ENCODE measurements at places on chromosomes 5 and 9.

- peak; percentile 33 for ATAC-seq
Measured at GRCh38 chr5:172439785-172440477, 14.4 kb downstream of the SH3PXD2B start.

DNA sequence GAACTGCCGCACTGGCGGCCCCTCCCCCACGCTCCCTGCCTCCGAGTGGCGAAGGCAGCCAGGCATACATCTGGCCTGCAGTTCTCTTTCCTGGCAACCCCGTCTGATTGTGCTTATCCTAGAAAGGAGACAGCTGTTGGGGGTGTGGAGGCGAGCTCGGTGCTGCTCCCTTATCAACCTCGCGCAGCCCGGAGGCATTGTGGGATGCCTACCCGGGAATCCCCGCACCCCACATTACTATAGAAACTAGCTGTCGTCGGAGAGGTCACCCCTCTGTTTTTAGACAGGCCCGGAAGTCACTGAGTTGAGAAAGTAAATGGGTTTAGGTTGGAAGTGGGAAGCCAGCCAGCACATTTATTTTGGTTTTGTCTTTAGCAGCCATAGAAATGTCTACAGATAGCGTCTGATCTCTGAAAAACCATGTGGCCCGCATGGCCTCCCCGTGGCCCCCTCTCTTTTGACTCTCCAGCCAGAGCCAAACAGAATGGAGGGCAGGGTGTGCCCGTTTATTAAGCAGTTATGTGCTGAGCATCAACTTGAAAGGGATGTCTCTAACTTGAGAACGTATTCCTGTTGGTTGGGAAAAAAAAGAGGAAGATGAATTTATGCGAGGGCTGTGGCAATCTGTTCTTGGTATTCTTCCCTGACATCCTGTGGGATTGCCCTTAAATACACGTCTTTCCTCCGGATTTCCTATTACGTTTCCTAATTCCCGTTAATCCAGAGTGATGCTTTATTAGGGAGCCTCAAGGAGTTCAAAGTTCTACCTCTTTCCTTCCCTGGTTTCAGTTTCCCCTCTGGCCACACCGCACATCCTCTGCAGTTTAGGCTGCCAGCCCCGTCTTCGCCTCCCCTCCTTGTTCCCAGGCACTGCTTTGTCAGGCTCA is 3.9 kb downstream of the STC2 start:
- no peak for ATAC-seq

- ATAC-seq = no peak
Measured at GRCh38 chr9:100690438-100690837, 112.6 kb downstream of the CAVIN4 start.

DNA sequence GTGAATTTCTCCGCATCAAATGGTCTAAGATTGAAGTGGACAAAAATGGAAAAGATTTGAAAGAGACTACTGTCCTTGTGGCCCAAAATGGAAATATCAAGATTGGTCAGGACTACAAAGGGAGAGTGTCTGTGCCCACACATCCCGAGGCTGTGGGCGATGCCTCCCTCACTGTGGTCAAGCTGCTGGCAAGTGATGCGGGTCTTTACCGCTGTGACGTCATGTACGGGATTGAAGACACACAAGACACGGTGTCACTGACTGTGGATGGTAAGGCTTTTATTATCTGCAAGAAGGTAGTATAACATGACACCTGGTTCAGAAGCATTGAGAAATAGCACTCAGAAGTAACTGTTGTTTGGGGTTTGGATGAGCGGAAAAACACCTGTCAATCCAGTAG is 18.7 kb downstream of the VCAN start:
- no peak for ATAC-seq

GRCh38 chr9:84894859-84895258 is 225.3 kb downstream of the NTRK2 start:
- ATAC-seq = no peak

GRCh38 chr5:140145818-140146522 is 20.2 kb downstream of the IGIP start:
- ATAC-seq = peak; percentile 80

DNA sequence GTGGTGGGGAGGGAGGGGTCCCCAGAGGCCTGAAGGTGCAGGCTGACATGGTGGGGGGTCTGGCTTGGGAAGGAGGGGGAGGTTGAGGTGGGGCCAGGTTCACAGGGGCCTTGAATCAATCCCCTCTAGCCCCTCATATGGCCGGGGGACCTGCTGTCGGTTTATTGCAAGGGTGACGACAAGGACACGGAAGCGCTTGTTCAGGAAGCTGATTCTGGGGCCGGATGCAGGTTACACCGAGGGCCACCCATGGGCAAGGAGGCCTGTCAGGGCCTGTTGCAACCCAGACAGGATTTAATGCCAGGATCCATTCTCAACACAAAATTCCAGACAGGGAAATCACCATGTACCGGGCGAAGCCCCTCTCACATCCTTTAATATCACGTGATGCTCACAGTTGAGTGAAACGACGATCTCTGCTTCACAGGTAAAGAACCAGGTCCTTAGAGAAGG is 41.6 kb upstream of the SYNPO start:
- peak; percentile 69 for ATAC-seq

- ATAC-seq = no peak
Measured at GRCh38 chr9:18980189-18980588, 52.8 kb downstream of the SAXO1 start.

DNA sequence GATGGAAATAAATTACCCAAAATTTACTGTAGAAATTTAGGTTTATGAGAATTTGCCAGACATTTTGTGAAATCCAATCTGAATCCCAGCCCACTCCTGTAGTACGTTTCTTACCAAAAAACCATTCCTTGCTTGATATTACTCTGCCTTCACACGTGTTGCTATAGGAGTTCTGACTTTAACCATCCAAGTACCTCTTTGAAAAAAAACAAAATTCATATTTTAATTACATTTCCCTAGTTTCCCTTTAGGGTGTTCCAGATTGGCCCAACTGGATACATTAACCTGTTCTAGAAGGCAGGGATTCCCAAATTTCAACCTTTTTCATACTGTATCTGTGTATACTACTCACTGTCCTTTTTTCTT is 1.4 kb upstream of the PJA2 start:
- ATAC-seq = no peak

- no peak for ATAC-seq
Measured at GRCh38 chr5:167769846-167770413, 521.5 kb upstream of the WWC1 start.

GRCh38 chr5:139646912-139647505 is 1.1 kb upstream of the CXXC5 start:
- no peak for ATAC-seq

- ATAC-seq = no peak
Measured at GRCh38 chr5:126954981-126955380, 75.4 kb downstream of the MARCHF3 start.

DNA sequence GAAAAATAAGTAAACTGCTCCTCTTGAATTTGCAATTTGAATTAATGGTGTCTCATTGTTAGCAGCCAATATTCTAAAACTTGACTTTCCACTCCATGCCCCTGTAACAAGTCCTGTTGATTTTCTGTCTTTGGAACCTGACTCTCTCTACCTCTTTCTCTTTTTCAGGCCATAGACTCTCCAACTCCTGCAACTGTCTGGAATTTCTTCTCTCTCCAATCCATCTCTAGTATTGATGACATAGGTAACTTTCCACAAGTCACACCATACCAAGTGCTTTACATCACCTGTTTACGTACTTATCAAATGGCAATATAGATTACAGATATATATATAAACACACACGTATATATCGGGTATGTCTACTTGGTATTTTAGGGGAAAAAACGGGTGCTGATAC is 923 bp downstream of the C5orf34 start:
- ATAC-seq = no peak

DNA sequence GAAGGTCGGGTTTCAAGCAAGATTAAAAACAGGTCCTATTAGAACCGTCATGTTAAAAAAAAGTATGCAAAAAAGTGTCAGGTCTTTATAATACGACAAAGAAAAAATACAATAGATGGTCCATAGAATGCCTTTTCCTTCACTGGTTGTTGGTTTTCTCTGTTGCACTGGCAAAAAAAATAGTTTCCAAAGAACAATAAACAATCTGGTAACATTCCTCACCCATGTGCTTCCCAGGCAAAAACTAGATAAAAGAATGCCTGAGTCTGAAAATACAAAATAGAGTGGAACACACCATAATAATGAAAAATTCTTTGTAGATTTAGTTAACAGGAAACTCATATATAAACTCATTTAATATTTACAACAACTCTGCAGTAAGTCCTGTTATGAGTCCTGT is 590.0 kb upstream of the DMAC1 start:
- ATAC-seq = no peak

- ATAC-seq = no peak
Measured at GRCh38 chr9:96215841-96216240, 86.1 kb downstream of the HSD17B3 start.

DNA sequence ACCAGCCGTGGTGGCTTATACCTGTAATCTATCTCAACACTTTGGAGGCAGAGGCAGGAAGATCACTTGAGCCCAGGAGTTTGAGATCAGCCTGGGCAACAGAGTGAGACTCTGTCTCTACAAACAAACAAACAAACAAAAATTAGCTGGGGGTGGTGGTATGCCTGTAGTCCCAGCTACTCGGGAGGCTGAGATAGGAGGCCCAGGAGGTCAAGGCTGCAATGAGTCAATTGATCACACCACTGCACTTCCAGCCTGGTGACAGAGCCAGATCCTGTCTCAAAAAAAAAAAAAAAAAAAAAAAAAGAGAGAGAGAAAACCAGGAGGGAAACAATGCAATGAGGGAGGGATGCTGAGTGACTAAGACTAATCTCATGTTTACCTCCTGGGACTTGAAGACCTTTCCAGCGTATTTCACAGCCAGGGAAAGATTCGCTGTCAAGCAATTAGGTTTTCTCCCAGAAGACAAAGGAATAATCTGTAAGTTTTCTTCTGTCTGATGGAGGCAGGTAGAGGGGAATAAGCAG is 51.1 kb upstream of the MIER3 start:
- ATAC-seq = no peak

GRCh38 chr9:89825669-89826068 is 220.9 kb downstream of the GADD45G start:
- ATAC-seq = peak; percentile 23

GRCh38 chr5:40505031-40505430 is 174.7 kb upstream of the PTGER4 start:
- no peak for ATAC-seq

DNA sequence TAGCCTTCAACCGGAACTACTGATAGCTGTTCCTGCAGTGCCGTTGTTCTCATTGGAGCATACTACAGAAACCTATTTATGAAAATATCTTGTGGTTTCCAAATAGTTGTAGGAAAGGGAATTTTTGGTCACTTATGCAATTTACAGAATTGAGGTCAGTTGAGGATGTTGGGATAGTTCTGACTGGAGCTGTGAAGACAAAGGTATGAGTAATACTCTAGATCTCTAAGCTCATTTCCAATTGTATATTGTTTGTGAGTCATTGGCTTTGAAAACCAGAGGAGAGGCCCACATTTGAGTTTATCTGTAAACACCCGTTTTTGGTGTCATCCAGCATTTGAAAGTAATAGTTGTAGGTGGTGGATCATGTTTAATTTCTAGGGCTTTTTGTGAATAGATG is 561.3 kb upstream of the WWC1 start:
- ATAC-seq = peak; percentile 90

DNA sequence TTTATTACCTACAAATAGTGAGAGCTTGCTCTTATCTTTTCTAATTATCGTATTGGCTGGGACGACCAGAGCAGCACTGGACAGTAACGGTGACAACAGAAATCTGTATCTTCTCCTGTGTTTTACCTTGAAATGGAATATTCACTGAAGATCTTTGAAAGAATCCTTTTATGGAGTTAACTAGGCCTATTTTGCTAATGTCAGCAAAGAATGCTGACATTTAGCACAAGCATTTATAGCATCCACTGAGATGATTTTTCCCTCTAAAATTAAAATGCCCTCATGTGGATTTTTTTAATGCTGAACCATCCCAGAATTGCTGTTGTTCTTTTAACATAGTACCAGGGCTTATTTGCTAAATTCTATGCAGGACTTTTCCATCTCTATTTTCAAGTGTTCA is 59.4 kb downstream of the ROR2 start:
- ATAC-seq = no peak

DNA sequence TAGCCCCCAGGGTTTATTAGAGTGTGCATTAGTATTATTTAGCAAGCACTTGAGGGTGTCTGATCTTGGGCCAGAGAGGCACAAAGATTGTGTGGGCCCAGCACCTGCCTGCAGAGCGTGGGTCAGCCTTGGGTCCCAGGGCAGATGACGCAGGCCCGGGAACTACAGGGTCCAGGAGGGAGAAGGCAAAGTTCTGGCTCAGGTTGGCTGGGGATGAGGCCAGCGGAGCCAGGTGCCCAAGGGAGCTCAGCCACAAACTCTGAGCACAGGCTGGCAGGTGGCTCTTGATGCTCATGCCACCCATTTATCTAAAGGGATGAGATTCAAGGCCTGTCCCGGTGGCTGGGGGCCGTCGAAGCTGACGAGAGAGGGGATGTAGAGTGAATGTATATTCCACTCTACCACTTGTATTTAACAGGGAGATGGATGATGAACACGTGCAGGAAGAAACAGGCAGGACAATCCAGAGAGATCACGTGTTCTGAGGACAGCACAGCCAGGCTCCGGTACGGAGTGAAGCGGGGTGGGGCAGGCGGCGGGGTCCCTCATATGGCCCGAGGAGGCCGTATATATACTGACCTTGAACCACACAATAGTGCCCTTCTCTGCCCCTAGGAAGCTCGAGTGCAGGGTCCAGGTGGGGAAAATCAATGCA is 818 bp upstream of the OBP2A start:
- no peak for ATAC-seq

DNA sequence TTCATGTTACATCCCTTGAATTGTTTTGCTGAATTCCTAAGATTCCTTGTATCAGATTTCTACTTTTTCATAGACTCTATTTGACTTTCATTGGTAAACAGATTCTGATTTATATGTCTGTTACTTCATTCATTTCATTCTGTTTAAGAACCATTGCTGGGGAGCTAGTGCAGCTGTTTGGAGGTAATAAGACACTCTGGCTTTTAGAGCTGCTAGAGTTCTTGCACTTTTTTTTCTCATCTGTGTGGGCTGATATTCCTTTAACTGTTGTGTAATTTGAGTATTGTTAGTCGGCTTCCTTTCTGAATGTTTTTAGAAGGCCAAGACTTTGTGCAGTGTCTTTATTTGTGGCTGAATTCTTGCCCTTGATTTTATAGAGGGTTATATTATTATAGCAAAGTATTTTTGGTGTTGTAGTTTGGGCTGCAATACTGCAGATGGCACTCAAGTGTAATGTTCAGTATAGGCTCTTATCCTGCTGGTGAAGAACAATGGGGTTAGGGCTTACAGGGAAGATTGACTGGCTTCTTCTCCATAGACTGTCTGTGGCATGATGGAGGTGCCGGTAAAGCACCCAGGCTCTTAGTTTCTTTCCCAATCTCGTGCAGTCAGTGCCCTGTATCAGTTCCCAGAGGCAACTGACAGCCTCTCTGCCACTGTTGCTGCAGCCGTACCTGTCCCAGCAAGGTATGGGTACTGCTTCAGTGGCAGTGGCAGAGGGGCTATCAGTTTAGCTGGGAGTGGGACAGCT is 162.2 kb downstream of the OXCT1 start:
- peak; percentile 83 for ATAC-seq

DNA sequence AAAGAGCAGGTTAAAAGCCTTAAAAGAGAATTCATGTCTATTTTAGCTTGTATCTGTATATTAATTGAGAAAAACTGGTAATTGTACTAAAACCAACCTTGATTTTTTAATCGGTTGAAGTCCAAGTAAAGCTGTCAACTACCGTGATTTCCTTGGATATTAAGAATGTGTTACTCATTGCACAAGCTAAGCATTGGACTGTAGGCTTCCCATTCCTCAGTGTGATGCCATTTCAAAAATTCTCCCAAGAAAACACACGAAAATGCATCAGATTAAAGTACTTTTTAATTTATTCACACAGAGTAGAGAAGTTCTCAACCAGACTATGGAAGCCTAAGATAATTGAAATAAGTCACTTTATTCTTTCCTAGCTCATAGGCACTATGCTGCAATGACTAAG is 761.4 kb upstream of the TYRP1 start:
- ATAC-seq = no peak

Data from esophagus mucosa (tissue), 1 donor.